ENCODE measurements at places on chromosomes 4 and X.

DNA sequence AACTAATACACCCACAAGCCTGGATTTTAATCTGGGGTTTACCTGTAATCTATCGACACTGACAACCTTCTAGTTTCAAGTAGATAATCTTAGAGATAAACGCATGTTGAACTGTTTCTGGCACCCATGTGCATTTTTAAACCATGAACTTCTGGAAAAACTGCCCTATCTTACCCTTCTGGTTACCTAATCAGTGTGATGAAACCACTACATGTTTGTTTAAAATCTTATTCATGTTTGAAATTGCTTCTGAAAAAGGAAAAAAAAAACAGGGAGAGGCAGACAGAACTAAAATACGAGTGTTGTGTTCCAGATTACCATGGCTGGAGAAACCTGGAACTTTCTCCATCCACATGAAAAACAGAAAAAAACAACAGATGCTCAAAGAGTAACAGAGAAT, 139.3 kb downstream of the MID1IP1 start:
- DNase-seq, result no peak

- no peak for DNase-seq
Measured at GRCh38 chrX:119900976-119901375, 5.3 kb downstream of the AKAP14 start.

DNA sequence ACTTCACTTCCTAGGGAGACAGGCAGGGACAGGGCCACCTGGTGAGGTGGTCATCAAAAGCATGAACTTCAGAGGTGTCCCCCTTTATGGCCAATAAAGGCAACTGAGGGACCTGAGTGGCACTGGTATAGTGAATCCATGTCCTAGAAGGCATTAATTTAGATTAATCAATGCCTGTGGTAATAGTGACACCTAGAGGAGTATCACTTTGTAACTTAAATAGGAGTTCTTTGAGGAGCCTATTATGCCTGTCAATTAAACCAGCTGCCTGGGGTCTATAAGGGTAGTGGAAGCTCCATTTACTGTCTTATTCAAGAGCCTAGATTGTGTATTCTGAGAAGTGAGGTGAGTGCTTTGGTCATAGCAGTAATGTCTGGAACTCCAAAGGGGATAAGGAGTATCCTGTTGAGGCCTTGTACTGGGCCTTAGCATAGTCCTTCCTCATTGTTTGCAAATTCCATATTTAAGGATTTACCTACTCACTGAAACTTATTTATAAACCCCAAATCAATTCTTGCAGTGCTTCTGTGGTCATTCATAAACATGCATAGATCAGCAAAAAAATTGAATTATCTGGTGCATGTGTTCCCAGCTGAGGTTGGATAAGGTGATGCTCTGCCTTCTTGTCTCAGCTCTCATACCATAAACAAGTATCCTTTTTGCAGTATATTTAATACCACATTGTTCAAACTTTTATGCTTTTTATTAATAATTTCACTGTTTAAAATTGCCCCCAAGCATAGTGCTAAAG, 213.8 kb upstream of the RADX start:
- DNase-seq, result no peak

- DNase-seq, result no peak
Measured at GRCh38 chr4:159778298-159778697, 675.4 kb downstream of the RAPGEF2 start.

DNA sequence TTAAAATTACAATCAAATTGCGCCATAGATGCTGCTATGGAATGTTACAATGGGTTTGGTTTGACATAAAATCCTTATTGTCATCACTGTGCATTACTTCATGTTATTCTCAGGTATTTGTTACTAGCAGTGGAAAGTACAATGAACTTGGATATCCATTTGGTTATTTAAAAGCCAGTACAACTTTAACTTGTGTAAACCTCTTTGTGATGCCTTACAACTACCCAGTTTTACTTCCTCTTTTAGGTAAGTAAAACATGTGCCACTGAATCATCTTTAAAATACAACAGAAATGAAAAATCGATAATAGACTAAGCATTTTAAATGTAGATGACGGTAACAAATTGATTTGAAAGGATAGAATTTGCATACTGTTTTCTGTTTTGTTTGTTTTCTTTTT, 35.6 kb downstream of the INTS6L start:
- no peak for DNase-seq

- no peak for DNase-seq
Measured at GRCh38 chr4:145019346-145019745, 78.7 kb downstream of the ANAPC10 start.

- no peak for DNase-seq
Measured at GRCh38 chrX:153732401-153732800, 7.7 kb downstream of the ABCD1 start.

DNA sequence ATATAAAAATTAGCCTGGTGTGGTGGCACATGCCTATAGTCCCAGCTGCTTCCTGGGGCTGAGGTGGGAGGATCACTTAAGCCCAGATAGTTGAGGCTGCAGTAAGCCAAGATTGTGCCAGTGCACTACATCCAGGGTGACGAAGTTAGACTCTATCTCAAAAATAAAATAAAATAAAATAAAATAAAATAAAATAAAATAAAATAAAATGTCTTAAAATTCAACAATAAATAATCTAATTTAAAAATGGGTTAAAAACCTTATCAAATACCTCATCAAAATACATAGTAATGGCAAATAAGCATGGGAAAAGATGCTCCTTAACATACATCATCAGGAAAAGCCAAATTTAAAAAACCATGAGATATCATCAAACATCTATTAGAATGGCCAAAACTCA, 760.2 kb upstream of the AGA start:
- no peak for DNase-seq

- no peak for DNase-seq
Measured at GRCh38 chr4:145538596-145538995, 56.9 kb downstream of the SMAD1 start.

DNA sequence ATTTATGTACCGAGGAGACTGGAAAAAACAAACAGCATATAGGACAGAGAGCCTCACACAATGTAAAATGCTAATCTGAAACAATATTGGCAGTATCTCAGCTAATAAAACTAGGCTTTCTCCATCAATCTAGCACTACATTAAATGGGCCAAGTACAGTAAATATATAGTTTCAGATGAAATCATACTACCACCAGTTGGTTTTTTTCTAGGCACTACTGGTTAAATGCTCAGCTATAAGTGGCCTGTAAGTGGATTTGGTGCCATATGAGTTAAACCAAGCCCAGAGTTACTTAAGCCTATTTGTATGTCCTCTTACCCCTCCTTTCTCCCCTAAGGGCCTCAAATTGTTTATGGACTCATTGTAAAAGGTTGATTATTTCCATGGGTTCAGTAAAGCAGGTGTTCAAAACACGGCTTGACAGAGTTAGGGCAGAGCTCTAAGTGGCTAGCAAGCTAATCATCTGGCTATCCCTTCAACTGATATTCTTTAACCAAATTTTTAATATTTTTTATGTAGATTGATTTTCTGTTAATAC, 57.5 kb downstream of the FAM13A start:
- no peak for DNase-seq

DNA sequence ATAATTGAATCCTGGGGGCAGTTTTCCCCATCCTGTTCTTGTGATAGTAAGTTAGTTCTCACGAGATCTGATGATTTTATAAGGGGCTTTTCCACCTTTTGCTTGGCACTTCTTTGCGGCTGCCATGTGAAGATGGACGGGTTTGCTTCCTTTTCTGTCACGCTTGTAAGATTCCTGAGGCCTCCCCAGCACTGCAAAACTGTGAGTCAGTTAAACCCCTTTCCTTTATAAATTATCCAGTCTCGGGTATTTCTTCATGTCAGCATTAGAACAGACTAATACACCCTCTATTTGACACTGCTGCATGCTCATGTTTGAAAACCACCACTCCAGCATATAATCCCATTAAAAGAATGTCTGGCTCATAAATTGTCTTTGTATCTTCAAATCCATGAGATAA, 264.4 kb upstream of the ITM2A start:
- no peak for DNase-seq

DNA sequence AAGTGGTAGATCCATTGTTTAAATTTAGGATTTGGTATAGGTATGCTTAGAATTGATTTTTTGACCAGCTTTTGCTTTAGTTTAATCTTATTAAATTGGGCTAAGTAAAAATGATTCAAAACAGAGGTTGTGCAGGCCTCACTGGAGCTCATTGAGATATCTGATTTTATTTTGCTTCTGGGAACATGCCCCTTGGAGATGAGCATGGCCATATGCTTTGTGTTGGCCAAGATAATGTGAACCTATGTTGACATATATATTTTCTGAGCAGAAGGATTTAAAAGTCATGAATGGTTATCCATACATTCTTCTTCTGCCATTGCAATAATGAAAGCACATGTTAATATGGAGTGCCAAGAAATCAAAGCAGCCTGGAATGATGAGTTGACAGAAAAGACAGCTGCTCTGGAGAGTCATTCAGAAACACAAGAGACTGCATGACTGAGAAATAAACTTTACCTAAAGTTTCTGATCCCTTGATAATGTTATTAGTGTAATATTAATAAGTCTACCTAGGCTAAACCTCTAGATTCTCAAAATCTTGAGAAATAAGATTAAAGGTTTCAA, 489.7 kb upstream of the GNPDA2 start:
- DNase-seq, result no peak

DNA sequence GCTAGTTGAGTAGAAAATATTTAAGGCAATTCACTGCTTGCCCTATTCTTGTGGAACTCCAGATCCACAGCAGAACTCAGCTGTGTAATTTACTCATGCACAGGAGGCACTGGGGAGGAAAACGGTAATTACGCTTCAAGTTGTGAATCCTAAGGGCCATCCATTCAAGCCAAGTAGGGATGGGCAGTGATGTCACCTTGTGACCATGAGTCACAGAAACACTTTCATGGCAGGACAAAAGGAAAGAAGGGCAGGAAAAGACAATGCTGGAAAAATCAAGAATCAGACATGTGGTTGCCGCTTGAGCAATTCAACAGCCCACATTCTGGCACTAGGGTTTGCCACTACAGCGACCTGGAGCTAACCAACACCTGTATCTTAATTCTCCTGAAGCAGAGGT, 1.4 kb downstream of the PAQR3 start:
- no peak for DNase-seq

GRCh38 chr4:174312993-174313392, 29.3 kb downstream of the CEP44 start:
- no peak for DNase-seq

- DNase-seq, result no peak
Measured at GRCh38 chrX:145405012-145405411, 157.7 kb downstream of the SPANXN1 start.

GRCh38 chr4:8320386-8320750, 50.8 kb downstream of the HTRA3 start:
- peak; percentile 3 for DNase-seq

GRCh38 chrX:54479136-54480111, 16.6 kb downstream of the FGD1 start:
- DNase-seq, result no peak

GRCh38 chr4:15516494-15516893, 46.8 kb downstream of the CC2D2A start:
- DNase-seq, result no peak

- no peak for DNase-seq
Measured at GRCh38 chr4:106058921-106059320, 163.7 kb downstream of the NPNT start.

GRCh38 chr4:163554870-163555465, 60.5 kb downstream of the TMA16 start:
- no peak for DNase-seq

GRCh38 chrX:31516527-31516926, 444.7 kb upstream of the FTHL17 start:
- no peak for DNase-seq

DNA sequence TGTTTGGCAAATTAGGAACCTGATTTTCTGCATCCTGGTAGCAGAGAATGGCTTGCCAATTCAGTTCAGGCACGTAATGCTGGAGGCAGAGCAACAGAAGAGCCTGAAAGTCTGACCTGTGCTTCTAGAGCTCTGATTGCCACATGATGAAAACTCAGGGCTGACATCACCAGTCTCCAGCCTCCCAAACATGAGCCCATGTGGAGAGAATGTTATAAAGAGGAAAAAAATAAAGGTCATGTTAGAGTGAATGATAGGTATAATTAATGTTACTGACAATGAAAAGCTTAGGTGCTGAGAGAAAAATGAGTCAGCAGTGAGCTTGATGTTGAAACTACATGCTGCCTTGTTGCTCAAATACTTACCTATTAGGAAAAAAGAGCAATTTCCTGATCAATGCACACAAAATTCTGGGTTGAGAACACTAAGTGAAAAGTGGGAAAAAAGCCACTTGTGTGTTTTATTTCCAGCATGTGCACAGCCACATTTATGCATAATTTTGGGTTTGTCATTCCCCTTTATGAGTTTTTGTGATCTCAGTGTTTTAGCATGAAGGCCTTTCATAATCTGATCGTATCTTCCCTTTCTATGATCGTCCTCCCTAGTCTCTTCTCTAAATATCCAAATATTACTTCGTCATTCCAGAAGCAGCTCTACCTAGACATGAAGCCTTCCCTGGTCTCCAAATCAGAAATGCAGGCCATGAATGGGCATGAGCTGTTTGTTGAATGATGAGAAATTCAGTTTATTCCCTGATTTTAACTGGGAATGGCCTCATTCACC, 113.3 kb upstream of the CPEB2 start:
- DNase-seq, result no peak

DNA sequence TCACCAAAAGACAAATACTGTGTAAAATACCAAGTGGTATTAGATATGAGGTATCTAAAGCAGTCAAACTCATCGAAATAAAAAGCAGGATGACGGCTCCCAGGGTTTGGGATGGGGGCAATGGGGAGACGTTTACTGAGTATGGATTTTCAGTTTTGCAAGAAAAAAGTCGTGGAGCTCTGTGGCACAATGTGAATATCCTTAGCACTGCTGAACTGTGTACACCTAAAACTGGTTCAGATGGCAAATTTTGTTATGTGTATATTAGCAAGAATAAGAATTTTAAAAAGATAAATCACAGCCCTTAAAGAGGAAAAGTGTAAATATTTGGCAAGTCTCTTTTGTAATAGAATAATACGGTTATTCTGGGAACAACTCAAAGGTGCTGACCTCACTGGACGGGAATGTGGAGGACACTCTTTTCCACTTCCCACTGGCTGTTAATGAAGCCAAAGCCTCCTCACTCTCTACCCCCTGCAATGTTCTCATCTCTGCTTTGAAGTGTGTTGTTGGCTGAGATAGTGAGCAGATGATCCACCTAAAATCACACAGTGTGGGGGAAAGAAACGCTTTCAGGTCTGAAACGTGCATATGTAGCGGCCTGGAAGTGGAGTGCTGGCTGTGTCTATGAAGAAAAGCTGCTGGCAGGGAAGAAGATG, 49.2 kb downstream of the SEL1L3 start:
- no peak for DNase-seq

- DNase-seq, result peak; percentile 69
Measured at GRCh38 chr4:185142912-185143600, at the start of gene SLC25A4. TSS of gene SLC25A4 (plus strand) at chr4:185143266. CDS start at chr4:185143373, 107 bp downstream.

GRCh38 chr4:169846396-169846795, 88.7 kb upstream of the HPF1 start:
- no peak for DNase-seq

GRCh38 chr4:29304595-29304994, 1415.6 kb upstream of the PCDH7 start:
- no peak for DNase-seq

GRCh38 chrX:154698630-154699248, 45.4 kb upstream of the CTAG2 start:
- no peak for DNase-seq

Data from T-cell (primary cell).